Right ventricle myocardium inferior (tissue), 1 donor: ENCODE measurements at places on chromosomes 16 and 17. TPM values are rescaled to one million over a fixed set of nuclear protein-coding genes. Genes with fewer than 3 reads are reported as not detected.
A peak's percentile ranks its signal among the peaks of the same experiment; 100 is the strongest.

- DNase-seq = no peak
Observed at GRCh38 chr16:48432136-48432535, 46.9 kb upstream of the SIAH1 start.

The MFSD6L gene
- 0.11 TPM for total RNA-seq

GRCh38 chr17:13735444-13735843, 133.7 kb upstream of the HS3ST3A1 start:
- no peak for DNase-seq

The GPR179 gene
- total RNA-seq = not detected

GRCh38 chr17:80021600-80021999, 14.1 kb downstream of the TBC1D16 start:
- no peak for DNase-seq

The CD79B gene
- 6.9 TPM for total RNA-seq

DNA sequence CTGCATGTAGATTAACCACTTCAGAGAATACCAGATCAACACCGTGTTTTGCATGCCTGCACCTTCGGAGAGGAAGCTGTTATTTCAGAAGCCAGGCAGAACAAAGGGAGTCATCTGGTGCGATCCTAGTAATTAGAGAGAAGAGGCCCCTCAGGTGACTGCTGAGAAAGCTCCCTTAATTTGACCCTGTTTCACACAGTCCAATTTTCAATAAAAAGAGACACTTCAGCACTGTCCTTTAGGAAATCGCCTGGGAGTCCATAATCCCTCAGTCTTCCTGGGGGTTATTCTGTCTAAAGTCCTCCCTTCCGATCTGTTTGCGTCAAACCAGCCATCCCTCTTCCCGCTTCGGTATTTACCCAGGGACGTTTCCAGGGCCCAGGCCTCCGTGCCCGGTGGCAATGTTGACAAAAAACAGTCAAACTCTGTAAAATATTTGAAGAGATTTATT, 23.4 kb upstream of the TNRC6C start:
- DNase-seq = no peak

GRCh38 chr16:2170080-2170479, 14.5 kb downstream of the TRAF7 start:
- no peak for DNase-seq

- DNase-seq = no peak
Observed at GRCh38 chr16:66447491-66447890, 20.4 kb downstream of the BEAN1 start.

GRCh38 chr16:30787613-30788378, 791 bp upstream of the ZNF629 start:
- DNase-seq = no peak

The ARHGDIG gene
- 9.3 TPM for total RNA-seq

The CA5A gene
- total RNA-seq = not detected

The SLC6A4 gene
- 0.22 TPM for total RNA-seq

DNA sequence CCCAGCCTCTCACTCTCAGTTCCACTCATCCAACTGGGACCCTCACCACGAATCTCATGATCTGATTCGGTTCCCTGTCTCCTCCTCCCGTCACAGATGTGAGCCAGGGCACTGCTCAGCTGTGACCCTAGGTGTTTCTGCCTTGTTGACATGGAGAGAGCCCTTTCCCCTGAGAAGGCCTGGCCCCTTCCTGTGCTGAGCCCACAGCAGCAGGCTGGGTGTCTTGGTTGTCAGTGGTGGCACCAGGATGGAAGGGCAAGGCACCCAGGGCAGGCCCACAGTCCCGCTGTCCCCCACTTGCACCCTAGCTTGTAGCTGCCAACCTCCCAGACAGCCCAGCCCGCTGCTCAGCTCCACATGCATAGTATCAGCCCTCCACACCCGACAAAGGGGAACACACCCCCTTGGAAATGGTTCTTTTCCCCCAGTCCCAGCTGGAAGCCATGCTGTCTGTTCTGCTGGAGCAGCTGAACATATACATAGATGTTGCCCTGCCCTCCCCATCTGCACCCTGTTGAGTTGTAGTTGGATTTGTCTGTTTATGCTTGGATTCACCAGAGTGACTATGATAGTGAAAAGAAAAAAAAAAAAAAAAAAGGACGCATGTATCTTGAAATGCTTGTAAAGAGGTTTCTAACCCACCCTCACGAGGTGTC, 26.6 kb downstream of the STH start:
- DNase-seq = peak; percentile 63

DNA sequence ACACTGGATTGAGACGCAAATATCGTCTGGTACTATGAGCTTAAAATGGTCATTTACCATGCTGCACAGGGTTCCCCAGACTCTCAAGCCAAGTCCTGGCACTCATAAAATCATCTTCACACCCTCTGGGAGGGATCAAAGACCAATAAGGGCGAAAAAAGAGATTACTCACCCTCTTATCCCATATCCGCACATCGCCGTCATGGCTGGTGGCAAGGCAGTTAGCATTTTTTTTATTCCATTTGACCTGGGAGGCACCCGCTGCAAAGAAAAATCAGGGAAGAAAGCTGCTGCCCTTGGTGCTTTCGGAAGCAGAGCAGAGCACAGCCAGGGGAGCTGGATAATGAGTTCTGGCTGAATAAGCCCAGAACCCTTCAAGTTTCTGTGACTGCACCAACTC, 42.4 kb downstream of the WDR59 start:
- DNase-seq = no peak

The CCL17 gene
- not detected for total RNA-seq

The WBP2 gene
- total RNA-seq = 151 TPM

GRCh38 chr16:794853-795466, 5.6 kb downstream of the GNG13 start:
- no peak for DNase-seq

The CLEC18B gene
- 0.51 TPM for total RNA-seq

The AIPL1 gene
- not detected for total RNA-seq

DNA sequence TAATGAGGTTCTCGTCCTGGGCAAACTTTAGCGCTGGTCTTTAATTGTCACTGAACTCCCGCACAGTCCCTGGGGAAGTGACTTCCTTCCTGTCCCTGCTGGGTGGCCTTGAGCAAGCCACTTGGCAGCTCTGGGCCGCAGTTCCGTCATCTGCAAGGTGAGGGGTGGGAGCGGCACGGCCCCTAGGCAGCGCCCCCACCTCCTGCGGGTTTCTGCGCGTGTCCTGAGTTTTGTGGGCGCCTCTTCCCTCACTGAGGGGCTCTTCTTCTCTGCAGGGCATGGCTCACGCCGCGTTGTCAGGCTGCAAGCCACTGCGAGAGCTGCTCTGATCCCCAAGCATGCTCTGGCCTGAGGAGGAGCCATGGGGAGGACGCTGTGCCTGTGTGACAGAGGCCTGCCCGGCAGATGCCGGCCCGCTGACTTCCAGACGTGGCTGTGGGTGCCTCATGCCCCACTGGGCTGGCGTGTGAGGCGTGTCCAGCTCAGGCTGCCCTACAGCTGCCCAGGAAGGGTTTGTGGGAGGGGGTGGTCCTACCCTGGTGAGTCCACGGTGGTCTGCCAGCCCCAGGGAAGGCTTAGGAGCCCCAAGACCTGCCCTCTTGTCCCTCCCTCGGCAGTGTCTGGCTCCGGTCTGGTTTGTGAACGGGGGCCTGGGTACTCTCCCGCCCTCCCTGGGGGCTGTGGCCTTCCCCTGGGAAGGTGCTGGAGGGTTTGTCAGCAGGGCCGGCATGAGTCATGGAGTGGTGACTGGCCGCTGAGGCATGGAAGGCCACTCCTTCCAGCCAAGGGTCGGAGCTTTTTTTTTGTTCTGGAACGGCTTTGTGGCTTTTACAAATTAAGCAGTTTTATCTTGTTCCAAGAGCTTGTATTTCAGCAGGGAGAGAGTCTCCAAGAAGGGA, 182.0 kb downstream of the SEC14L1 start:
- peak; percentile 91 for DNase-seq

The TBC1D3C gene
- not detected for total RNA-seq

GRCh38 chr16:1900452-1900774, 17.8 kb downstream of the HS3ST6 start:
- peak; percentile 47 for DNase-seq

DNA sequence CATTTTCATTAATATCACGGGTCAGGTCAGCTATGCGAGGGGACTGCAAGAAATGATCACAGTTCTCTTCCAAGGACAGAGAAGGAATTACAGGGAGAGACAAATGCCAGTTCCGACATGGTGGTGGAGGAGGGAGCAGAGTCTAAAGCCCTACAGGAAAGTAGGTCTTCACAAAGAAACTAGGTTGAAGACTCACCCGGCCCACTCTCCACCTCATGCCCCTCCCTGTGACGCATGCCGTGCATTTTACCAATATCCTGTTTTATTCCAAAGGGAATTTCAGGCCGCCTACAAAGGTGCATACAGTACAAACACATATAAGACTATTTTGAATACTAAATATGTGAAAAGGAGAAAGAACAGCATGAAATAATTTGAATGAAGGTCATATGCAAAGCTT, 56.8 kb downstream of the CDH11 start:
- DNase-seq = no peak

DNA sequence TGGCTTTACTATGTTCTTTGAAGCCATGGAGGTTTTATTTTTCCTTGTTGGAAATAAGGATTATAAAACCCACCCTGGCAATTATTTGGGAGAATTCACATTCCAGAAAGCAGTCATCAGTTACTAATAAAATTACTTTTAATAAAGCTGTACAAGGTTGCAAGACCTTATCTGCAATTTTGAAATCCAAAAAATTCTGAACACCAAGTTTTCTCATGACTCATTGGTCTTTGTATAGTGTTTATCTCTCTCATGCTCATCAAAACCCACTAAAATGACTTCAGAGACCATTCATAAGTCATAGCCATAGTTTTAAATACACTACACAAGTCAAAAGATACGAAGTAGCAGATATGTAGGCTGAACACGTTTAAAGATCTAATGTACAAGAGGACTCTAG, 6.0 kb upstream of the KRT38 start:
- DNase-seq = no peak

DNA sequence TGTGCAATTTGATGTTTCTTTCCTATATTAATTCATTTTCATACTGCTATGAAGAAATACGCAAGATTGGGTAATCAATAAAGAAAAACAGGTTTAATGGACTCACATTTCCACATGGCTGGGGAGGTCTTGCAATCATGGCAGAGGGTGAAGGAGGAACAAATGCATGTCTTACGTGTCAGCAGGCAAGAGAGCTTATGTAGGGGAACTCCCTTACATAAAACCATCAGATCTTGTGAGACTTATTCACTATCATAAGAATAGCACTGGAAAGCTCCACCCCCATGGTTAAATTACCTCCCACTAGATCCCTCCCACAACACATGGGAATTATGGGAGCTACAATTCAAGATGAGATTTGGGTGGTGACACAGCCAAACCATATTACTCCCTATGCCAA, 418.9 kb upstream of the MAF start:
- DNase-seq = no peak

The LPO gene
- not detected for total RNA-seq

DNA sequence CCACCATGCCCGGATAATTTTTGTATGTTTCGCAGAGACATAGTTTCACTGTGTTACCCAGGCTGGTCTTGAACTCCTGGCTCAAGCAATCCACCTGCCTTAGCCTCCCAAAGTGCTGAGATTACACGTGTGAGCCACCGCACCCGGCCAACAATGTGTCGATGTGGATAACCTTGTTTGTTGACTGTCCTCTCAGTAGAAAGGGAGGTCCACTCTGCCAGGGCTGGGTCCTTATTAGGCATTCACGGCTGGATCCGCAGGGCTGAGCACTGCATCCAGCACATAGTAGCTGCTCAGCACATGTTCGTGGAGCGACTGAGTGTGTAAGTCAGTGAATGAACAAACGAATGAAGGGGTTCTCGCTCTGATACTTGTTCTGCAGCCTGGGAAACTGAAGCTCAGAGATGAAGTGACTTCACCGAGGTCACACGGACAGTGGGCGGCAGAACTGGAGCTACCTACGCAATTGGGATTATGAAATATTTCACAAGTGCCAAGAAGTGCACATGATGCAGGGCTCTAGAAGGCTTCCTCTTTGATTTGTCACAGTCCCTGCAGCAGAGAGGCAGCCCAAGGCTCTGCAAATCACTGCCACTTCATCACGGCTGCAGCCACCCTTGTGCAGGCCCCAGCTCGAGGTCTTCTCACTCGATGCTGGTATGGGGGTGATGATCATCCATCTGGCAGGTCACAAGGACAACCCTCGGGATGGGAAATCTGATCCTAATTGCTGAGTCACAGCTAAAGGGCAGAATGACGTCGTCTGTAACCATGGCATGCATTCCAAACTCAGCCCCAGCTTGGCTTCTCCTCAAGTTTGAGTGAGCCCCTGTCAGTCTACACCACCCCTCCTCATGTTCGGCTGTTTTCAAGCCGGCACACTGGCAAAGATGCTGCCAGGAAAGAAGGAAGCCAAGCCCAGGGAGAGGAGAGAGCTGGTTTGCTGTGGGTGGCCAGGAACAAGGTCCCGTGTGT, 28.0 kb upstream of the SNN start:
- DNase-seq = peak; percentile 89

The DPEP2 gene
- 0.87 TPM for total RNA-seq

- DNase-seq = no peak
Observed at GRCh38 chr16:68022278-68022727, 729 bp downstream of the DDX28 start.

GRCh38 chr17:50177476-50177875, 11.7 kb downstream of the SGCA start:
- DNase-seq = no peak

GRCh38 chr17:76924345-76925342, 56.4 kb downstream of the MGAT5B start:
- DNase-seq = peak; percentile 32

DNA sequence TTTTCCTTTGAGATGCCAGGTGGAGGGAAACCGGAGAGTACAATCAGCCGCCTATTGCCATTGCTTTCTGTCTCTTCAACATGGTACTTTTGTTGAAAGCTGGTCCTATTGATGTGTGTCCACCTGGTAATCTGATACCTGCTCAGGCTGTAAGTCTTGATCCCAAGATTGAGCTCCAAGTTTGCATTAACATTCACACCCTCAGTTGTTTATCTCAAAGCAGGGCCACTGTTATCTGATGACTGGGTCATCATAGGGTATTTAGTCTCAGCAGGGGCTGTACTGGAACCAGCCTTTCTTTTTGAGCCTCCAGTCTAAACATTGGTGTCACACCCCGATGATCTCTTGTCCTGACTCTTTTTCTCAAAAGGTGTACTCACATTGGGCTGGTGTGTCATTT, 370.3 kb upstream of the TOM1L1 start:
- no peak for DNase-seq

The FBXW10B gene
- 0.84 TPM for total RNA-seq

The OSGIN1 gene
- 8.2 TPM for total RNA-seq

DNA sequence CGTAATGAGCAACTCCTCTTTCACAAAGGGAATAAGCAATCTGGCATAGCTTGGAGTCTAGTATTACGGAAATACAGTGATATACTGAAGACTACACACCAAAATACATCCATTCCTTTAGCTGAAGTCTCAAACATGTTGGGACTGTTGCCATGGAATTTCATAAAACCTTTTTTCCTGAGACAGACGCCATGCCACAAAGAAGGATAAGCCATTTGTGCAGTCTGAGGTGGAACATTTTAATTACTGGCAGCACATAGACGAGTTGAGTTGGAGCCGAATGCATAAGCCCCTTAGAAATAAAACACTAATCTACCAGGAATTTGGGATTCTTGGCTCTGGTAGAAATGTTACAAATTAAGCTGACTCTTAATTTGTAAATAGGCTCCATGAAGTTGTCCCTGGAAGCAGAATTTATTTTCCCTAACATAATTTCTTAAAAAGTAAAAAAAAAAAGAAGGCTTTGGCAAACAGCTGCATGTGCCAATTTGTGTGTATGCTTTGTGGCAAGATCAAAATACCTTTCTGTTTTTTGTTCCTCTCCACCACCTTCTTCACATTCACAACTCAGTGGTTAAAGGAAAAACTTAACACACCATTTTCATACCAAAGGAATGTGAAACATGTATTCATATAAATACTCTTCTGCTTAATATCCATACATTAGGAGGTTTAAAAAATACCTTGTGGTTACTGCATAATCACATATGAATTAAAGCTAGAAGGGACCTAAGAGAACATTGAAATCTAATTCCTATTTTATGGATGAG, 25.5 kb downstream of the GRB7 start:
- no peak for DNase-seq

The CYGB gene
- 38.2 TPM for total RNA-seq
